ENCODE measurements at places on chromosomes 3 and 15.

GRCh38 chr3:183261151-183261724, 8.2 kb downstream of the B3GNT5 start:
- no peak for DNase-seq

- no peak for DNase-seq
Observed at GRCh38 chr3:56003129-56003528, 465.1 kb downstream of the ERC2 start.

DNA sequence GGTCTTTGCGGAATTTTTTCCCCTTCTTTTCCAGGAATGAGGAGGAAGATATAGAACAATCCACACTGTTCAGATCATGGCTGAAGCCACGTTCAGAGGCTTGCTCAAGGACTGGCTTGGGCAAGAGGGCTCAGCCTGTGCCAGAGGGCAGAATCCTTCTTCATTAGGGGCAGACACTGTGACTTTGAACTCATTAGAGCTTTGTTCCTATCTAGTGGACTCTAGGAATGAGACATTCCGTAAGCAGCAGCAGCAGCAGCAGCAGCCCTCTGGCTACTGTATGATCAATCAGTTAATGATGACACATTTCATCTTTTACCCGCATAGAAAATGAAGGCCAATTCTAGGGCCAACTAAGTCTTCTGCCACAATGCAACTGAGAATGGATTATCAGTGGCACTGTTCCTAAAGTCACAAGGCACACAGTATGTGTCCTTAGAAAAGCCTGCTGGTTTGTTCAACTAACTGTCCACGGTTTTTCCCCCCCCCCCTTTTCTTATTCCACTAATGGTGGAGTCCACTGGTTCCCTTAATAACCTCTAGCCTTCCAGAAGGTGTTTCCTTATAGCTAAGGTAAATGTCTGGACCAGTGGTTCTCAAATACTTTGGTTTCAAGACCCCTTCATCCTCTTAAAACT, 1.7 kb upstream of the RAB8B start:
- no peak for DNase-seq

DNA sequence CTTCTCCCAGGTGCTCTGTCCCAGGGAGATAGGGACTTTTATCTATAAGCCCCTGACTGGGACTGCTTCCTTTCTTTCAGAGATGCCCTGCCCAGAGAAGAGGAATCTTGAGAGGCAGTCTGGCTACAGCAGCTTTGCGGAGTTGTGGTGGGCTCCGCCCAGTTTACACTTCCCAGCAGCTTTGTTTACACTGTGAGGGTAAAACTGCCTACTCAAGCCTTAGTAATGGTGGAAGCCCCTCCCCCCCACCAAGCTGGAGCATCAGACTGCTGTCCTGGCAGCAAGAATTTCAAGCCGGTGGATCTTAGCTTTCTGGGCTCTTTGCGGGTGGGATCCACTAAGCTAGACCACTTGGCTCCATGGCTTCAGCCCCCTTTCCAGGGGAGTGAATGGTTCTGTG, 253.8 kb upstream of the ARL6 start:
- no peak for DNase-seq

- no peak for DNase-seq
Observed at GRCh38 chr15:45794304-45794703, 159.5 kb downstream of the SQOR start.

DNA sequence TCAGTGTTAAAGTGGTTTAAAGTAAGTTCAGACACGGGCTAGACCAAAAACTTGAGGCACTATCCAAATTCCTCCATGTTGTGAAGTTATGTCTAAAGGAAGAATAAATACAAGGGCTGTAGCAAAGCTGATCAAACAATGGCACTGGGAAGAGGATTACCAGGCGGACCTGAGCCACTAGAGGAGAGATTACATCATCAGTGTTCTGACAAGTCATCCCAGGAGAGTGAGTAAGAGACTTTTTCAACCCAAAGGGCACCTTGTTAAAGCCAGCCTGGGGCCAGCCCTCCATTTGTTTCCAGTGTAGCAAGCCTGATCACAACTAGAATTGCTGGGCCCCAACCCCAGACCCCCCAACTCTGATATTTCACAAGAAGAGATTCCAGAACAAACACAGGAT, 166.9 kb downstream of the DCLK3 start:
- DNase-seq: no peak

- DNase-seq: no peak
Observed at GRCh38 chr15:88275804-88276203, 19.3 kb upstream of the NTRK3 start.

GRCh38 chr15:77514641-77515402, 94.1 kb downstream of the HMG20A start:
- no peak for DNase-seq

DNA sequence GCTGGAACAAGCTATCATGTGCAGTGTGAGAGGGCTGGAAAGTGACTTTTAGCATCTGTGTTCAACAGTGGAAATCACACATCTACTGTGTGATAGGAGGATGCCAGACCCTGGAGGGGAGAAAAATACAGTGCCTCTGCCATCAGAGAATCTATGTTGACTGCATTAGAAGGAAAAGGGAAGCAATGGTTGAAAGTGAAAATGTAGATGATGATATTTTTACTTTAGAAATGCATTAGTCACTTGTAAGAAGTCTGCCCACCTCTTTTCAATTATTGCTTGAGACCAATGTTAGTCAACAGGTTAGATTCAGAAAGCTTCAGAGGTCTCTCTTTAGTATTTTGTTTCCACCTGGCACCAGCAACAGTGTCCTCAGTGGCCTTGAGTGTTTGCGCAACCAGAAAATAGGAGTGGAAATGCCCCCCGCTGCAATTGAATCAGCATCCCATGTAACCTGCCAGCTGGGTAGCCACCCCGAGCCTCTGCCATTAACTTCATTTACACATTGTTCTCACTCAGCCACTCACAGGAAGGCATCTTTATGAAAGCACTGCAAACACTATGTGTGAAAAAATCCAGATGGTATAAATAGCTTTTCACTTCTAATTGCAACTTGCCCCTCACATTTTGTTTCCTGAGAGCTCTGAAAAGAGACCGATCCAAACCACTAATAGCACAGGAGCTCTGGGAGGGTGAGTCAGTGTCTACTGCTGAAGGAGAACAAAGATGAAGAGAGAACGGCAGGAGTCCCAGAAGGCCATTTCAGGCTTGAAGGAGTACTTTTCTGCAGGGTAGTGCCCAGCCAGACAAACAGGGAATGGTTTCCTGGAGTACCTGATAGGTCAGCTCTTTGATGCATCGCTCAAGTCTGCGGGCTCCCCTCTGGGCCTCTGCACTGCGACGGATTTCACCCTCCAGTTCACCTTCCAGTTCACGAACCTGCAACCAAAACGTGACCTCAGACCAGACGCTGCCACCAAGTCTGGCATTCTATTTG, 92.1 kb downstream of the HHLA2 start:
- DNase-seq: no peak

DNA sequence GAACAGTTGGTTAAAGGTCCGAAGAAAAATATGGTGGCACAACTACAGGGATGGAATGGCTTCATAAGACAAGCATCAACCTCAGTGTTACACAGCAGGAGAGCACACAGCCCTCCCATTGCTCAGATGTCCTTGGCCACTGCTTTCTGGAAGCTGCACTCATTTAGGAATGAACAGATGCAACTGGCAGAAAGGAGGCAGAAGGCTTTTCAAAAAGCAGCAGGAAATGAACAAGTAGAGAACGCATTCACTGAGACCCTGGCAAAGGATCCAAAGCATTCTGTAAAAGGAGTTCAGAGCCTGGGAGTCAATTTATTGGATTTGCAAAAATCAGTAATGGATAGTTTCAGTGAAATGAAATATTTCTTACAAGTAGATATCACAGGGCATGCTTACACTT, 101.1 kb downstream of the PDZRN3 start:
- DNase-seq: no peak

All from DMS 273 treated with DMSO at 0.1 percent for 48 hours (cell line).